Endodermal cell (in vitro differentiated cells): ENCODE measurements at places on chromosomes 7 and 10. TPM values are rescaled to one million over a fixed set of nuclear protein-coding genes. Genes with fewer than 3 reads are reported as not detected.

ANXA8 gene
- total RNA-seq: 0.19 to 0.33 TPM in 2 of 3 replicates, not detected in the other

RASA4B gene
- 11.5 to 13.0 TPM (median 12.2 TPM) in 3 replicates for total RNA-seq

AMPH gene
- 3.5 and 4.2 TPM in 2 replicates for total RNA-seq

HOXA13 gene
- total RNA-seq: 0.19 TPM in 1 of 3 replicates, not detected in the others

SAP25 gene
- 2.2 to 5.8 TPM (median 5.3 TPM) in 3 replicates for total RNA-seq

ADRA2A gene
- 0.75 TPM in 1 of 3 replicates, not detected in the others for total RNA-seq

METTL2B gene
- total RNA-seq: 21.6 to 50.5 TPM (median 44.5 TPM) in 3 replicates

NAT16 gene
- 0.20 TPM in 1 of 2 replicates, not detected in the other for total RNA-seq

FOXP2 gene
- total RNA-seq: 13.8 to 17.0 TPM (median 14.9 TPM) in 3 replicates

CLCN1 gene
- total RNA-seq: 0.53 TPM in 1 of 2 replicates, not detected in the other

BUD23 gene
- total RNA-seq: 40.7 to 67.2 TPM (median 64.5 TPM) in 3 replicates

ZNF479 gene
- not detected in 3 replicates for total RNA-seq

CALML5 gene
- total RNA-seq: not detected in 3 replicates

MRPS17 gene
- total RNA-seq: 19.8 and 21.4 TPM in 2 replicates

WNT8B gene
- not detected in 3 replicates for total RNA-seq

GFRA1 gene
- total RNA-seq: 3.1 and 4.4 TPM in 2 replicates
